D721Med (cell line): ENCODE measurements at places on chromosomes 12 and 14.

DNA sequence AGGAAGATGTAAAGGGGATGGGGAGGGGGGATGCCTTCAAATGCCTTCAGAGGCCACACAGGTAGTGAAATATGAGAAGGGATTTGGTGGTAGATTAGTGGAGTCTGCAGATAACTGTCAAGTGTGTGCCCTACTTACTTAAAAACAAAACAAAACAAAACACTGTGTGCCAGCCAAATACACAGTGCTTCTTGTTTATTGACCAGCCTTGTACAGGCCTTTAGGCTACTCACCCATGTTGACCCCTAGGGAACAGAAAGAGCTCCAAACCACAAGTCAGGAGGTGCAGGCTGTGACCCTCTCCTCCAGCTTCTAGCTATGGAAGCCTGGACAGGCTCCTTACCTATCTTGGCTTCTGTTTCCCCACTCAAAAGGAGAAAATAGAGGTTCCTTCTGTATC is 562.0 kb downstream of the ETNK1 start:
- no peak for DNase-seq

GRCh38 chr12:3320881-3321509 is 170.0 kb upstream of the PRMT8 start:
- DNase-seq, result no peak

DNA sequence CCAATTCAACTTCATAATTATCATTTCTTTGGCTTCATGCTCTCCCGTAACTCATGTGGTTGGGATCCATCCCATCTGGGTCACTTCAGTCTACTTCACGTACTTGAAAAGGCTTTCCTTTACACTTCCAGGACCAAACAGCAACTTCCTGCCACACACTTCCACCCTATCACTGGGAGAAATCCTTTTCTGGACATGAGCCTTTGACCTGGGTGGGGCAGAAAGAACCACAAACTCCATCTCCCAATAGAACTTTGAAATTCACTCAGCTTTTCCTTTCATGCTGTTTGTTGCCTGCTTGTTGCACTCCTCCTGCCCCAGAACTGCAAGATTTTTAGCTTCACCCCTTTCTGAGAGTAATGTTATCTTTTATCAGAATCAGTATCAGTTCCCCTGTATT is 18.4 kb upstream of the GALNT16 start:
- no peak for DNase-seq

DNA sequence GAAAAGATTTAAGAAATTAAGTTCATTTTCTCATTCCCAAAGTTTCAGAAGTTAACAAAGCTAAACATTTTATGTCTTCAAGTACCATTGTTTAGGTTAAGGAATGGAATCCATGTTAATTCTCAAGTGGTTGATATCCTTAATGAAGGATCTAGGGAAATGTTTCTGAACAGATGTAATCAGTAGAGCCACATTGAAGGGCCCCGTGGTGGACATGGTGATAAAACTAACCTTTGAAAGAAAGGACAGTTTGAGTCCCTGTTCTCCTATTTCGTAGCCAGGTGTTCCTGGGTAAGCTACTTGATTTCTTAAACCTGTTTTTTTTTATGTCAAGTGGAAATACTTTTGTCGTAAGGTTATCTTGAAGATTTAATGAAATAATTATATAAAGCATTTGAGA is 4.6 kb downstream of the PPM1A start:
- DNase-seq, result no peak

GRCh38 chr12:127980585-127980984 is 286.4 kb upstream of the TMEM132C start:
- DNase-seq, result no peak

DNA sequence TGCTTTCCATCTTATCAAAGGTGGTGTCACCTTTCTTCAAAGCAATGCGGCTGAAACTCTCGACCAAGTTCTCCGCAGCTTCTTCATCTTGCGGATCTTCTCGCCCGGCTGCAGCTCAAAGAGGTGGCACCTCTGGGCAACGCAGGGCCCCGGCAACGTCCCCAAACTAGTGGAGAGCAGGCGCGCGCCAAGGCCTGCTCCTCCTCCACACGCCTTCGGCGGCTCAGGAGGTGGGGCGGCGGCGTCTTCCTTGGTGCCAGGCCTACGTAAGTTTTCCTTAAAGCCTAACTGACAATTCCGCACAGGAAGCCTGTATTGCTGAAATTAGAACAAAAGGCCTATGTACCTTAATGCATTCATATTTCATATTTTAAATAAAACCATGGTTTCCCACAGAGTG is 112.0 kb downstream of the TMX1 start:
- DNase-seq, result no peak

GRCh38 chr14:95361373-95362137 is 41.8 kb upstream of the CLMN start:
- DNase-seq, result no peak

GRCh38 chr12:45912774-45913173 is 77.6 kb downstream of the SCAF11 start:
- no peak for DNase-seq

DNA sequence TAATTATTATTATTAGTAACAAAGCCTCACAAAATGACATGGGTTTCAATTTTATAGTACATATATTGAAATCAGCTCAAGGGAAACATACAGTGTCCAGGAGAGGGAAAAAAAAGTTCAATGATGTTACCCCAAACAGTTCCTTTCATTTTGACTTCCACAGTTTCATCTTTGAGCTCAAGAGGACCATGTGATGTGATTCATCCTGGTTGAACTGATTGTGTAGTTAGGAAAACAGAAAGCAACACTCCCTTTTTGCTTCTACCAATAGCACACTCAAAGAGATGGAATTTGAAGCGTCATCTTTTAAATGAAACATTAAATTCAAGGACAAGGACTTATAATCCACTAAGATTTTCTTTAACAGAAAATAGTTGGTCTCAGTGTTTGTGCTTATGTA is 461.0 kb downstream of the FOXG1 start:
- DNase-seq, result no peak

DNA sequence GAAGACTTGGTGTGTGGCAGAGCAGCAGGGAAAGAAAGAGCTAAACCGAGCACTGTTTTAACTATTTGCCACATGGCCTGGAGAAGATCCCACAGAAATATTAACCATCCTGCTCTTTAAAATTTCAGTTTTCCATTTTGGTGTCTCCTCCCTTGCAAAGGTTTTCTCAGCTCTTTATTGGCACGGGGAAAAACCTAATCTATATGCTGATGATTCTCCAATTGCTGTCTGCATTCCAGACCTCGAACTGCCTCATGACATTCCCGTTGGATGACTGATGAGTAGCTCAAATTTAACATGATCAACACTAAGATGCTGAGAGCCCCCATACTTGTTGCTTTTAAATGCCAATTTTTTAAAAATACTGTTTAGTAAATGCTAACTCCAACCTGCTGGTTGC is 115.0 kb downstream of the EMP1 start:
- DNase-seq, result no peak

DNA sequence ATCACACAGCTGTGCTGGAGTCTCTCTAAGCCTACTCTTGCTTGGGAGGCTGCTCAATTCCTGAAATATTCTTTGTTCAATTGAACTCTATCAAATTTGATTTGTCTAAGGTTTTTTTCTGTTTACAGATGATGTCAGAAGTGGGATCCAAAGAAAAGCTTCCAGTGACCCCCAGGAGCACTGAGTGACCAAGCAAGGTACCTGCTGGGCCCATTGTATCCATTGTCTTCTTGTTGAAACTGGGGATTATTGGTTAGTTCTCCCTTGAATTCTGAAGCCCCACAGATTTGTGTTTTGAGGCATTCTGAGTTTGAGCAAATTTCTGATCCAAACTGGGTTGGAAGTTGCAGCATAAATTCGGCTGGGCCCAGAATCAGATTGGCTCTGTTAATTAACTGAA is 64.6 kb downstream of the MYF5 start:
- DNase-seq, result no peak

DNA sequence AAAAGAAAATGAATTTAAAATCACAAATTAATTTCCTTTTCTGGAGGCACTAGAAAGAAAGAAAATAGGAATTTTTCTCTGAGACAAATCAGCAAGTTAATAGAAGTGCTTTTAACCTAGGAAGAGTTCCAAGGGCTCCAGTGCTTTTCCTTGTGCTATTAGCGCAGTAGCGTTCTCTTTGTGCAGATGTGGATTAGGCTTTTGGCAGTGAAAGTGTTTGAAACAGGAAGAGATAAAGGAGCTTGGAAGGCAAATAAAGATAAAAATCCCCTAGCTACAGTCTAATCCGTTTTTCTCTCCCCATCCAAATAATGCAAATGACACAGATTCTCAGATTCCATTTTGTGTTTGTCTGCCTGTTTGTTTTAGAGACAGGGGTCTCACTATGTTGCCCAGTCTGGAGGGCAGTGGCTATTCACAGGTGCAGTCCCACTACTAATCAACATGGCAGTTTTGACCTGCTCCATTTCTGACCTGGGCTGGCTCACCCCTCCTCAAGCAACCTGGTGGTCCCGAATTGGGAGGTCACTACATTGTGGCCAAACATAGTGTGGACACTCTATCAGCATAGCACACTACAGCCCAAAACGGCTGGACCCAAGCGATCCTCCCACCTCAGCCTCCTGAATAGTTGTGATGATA is 166.1 kb downstream of the PAWR start:
- DNase-seq, result no peak

GRCh38 chr12:27534765-27535161 is 10.8 kb downstream of the PPFIBP1 start:
- DNase-seq, result no peak

GRCh38 chr12:89234324-89235114 is 117.8 kb downstream of the DUSP6 start:
- DNase-seq, result no peak

- no peak for DNase-seq
Measured at GRCh38 chr14:74973003-74973653, 17.7 kb upstream of the PGF start.

DNA sequence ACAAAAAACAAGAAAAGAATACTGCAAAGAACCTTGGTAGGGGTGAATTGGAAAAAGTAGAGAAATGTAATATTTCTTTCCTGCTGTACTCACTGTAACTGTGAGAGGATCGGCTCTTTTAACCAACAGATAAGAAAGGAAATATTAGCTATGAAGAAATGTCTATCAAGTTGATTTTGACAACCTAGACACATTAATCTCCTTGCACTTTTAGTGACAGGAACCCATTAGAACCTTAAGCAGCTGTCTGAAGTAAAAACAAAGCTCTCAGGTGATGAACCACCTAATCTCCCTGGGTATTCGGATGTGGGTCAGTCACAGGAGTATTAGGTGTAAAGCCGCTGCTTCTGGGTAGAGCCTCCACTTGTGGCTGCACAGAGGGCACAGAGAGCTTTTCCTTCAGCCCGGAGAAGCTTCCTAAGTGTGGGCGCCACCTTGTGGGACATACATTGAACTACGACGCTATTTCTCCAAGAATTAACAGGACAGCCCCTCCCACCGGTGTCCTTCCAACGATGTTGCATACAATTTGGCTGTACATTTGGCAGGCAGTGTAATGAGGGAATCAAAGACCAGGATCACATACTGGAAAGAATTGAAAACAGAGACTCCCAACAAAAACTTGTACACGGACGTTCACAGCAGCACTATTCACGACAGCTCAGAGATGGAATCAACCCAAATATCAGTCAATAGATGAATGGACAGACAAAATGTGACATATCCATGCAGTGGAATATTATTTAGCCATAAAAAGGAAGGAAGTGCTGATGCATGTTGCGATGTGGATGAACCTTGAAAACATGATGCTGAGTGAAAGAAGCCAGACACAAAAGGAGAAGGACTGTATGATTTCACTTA is 28.9 kb upstream of the MAPKAPK5 start:
- DNase-seq, result peak; percentile 66

DNA sequence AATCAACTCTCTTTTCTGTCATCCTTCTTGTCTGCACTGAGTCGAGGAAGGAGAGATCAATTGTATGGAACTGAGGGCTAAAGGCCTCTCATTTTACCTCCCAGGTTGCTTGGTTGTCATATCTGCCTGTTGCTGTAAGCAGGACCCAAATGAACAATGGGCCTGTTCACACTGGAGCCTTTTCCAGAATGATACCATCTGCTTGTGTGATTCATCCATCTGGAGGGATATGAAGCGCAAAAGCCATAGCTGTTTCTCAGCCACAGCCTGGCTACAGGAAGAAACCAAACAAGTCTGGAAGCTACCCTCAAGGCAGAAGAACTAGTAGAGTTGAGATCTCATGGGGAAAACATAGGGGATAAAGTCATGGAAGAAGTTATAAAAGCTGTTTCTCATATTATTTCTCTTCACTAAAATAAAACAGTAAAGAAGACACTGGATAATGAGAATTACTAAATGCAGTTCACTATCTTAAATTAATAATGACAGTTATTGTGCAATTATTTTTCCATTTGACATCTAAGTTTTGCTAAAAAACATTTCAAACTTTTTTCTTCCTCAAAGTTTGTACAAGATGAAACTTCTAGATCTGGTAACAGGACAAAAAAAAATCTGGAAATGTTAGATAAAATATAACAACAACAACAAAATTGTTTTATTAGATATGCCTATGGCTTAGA is 106.3 kb downstream of the SPTSSA start:
- DNase-seq, result no peak

- no peak for DNase-seq
Measured at GRCh38 chr12:106271575-106272505, 24.0 kb upstream of the CKAP4 start.

DNA sequence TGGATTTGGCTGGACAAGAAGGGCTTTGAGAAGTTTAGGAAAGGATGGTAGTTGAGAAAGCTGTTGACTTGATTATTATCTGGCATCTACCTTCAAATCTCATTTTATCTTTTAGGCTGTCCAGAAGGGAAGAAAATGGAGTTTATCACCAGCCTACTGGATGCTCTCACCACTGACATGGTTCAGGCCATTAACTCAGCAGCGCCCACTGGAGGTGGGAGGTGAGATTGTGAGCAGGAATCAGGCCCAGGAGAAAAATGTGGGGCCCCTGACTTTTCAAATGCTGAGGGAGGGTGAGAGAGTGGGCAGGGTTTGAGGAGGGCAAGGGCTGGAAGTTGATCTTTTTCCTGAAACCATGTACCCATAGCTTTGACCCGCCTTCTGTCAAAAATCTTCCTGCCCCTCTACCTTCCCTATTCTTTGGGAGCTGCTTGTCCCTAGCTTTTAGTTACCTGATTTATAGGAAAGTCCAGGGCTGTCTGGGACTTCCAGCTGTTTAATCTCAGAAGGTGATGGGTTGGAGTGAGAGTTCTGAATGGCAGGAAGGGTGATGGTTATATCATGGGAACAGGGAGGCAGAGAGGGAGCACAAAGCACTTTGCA is 134.2 kb downstream of the SMOC1 start:
- DNase-seq, result no peak

DNA sequence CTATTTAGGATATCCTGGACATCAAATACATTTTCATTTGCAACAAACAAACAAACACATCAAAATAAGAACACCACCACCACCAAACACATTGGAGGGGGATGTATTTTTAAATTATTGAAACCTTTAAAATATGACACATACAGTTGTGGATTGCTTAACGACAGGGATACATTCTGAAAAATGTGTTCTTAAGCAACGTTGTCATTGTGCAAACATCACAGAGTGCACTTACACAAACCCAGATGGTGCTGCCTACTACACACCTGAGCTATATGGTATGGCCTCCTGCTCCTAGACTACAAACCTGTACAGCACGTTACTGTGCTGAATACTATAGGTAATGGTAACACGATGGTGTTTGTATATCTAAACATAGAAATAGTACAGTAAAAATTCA is 19.4 kb downstream of the PYGL start:
- no peak for DNase-seq
